ENCODE measurements at places on chromosomes 5 and 9. TPM values are rescaled to one million over a fixed set of nuclear protein-coding genes. Genes with fewer than 3 reads are reported as not detected.

- H3K4me1 ChIP-seq = no peaks in the 10 kb centered on the region
- H3K27me3 ChIP-seq = no peaks in the 10 kb centered on the region
- H3K36me3 ChIP-seq = no peaks in the 10 kb centered on the region
- H3K4me3 ChIP-seq = no peak overlapping the region
- DNase-seq = no peak
- H3K27ac ChIP-seq = no peak overlapping the region
Observed at GRCh38 chr9:120212153-120212852, 367.7 kb downstream of the CDK5RAP2 start.

Gene SEMA5A
- total RNA-seq = 0.75 TPM

DNA sequence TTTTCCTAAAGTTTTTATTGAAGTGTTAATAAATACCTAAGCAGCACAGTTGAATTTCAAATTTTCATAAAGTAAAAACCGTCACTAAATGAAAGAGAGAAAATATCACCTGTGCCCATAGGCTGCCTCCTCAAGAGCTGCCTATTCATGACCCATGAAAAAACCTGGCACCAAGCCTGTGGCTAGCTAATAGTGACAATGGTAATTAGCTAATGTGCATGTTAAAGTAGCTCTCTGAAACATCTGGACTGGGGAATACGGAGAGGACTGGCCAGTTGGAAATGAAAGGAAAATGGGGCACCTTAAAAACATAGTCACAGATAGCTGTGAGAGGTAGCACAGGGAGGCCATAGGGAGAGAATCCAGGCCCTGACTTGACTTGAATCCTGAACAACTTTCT lies 5.4 kb upstream of the GNE start:
- H3K4me3 ChIP-seq = no peak overlapping the region

Gene PLAC8L1
- 0.94 TPM for total RNA-seq

Gene EMB
- 186 TPM for total RNA-seq

DNA sequence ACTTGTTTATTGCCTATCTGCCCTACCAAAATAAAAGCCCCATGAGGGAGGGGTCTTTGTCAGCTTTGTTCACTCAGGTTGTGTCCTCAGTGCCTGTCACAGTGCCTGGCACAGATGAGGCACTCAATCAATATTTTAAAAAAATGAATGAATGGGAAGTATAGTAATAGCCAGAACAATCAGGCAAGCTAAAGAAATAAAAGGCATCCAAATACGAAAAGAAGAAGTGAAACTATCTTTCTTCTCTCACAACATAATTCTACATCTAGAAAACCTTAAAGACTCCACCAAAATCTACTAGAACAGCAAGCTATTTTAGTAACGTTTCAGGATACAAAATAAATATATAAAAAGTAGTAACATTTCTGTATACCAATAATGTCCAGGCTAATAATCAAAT lies 37.8 kb upstream of the C5orf63 start:
- no peak overlapping the region for H3K4me3 ChIP-seq
- no peaks in the 10 kb centered on the region for H3K4me1 ChIP-seq
- no peak for DNase-seq
- H3K27me3 ChIP-seq = peaks cover 14% of the 10 kb centered on the region
- H3K27ac ChIP-seq = no peak overlapping the region

Gene SPINK1
- not detected for total RNA-seq

DNA sequence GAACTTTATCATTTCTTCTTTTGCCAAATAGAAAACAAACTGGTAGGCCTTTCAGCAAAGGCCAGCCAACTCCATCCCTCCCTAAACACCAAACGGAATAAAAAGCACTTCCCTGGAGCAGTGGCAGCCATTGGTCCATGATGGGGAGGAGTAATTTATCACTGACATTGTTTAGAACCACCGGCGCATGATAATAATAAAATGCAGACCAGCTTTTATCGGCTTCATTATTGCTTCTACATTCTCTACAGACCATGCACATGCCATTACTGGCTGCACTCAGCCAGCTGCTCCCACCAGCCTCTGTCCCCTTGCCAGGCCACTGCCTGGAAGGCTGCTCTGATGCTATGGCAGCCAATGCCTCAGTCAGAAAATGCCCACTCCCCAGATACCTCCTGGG lies 45.9 kb downstream of the ABCA1 start:
- no peak for DNase-seq
- peaks cover 5% of the 10 kb centered on the region for H3K36me3 ChIP-seq
- no peak overlapping the region for H3K4me3 ChIP-seq
- no peak overlapping the region for H3K27ac ChIP-seq

Gene PLK2
- total RNA-seq = 15.8 TPM

Measured in T-helper 17 cell (primary cell).